ENCODE measurements at places on chromosomes 4 and X.

DNA sequence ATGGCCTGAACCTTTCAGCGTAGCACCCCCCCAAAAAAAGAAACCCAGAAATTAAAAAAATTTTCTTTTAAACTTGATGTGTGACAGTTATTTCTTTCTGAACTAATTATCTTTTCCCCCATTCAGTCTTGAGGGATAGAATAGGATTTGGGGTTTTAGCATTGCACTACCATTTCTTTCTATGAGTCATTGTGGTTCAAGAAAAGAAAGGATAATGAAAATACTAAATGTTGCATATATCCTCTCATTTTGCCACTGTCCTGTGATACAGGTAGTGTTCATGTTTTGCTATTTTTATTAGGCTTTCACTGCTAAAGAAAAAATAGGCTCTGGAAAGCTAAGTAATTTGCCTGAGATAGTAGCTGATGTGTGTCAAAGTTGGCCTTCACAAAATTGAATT lies 39.4 kb upstream of the DCK start:
- no peak overlapping the region for H3K27ac ChIP-seq
- no peak for DNase-seq
- H3K27me3 ChIP-seq, result no peaks in the 10 kb centered on the region
- no peak overlapping the region for H3K4me3 ChIP-seq

DNA sequence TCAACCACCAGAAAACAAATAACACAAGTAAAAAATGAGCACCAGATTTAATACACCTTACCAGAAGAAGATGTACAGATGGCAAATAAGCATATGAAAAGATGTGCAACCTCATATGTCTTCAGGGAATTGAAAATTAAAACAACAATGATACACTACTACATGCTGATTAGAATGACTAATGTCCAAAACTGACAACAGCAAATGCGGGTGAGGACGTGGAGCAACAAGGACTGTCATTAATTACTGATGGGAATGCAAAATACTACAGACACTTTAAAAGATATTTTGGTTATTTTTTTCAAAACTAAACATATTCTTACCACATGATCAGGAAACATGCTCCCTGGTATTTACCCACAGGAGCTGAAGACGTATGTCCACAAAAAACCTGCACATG lies 140.3 kb downstream of the FRYL start:
- no peak for DNase-seq
- H3K4me3 ChIP-seq, result no peak overlapping the region
- H3K27me3 ChIP-seq, result no peaks in the 10 kb centered on the region
- no peaks in the 10 kb centered on the region for H3K36me3 ChIP-seq

- peaks cover 9% of the 10 kb centered on the region for H3K36me3 ChIP-seq
- no peak overlapping the region for H3K4me3 ChIP-seq
- H3K27ac ChIP-seq, result no peak overlapping the region
- peaks cover 7% of the 10 kb centered on the region for H3K4me1 ChIP-seq
- no peaks in the 10 kb centered on the region for H3K27me3 ChIP-seq
- peak; percentile 93 for DNase-seq
These were observed 24.8 kb downstream of the NELFA start for GRCh38 chr4:1983846-1984405.

DNA sequence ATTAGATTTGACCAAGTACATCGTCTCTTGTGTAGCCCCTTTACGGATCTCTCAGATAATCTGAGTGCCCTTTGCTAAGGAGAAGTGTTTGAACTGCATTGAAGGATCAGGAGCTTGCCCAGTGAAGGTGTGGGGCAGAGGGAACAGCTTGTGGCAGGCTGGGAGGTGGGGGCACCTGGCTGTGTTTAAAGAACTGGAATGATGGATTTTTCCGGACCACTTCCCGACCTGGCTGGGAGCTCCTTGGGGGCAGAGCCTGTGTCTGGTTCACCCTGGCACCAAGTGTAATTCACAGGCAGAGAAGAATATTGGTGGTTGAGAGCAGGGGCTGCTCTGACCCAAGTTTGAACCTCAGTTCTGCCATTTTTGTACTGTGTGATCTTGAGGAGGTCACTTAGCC lies 18.5 kb downstream of the TBC1D14 start:
- H3K27me3 ChIP-seq, result no peaks in the 10 kb centered on the region
- no peak overlapping the region for H3K27ac ChIP-seq
- no peaks in the 10 kb centered on the region for H3K36me3 ChIP-seq

- no peak overlapping the region for H3K4me3 ChIP-seq
- no peaks in the 10 kb centered on the region for H3K36me3 ChIP-seq
- no peak overlapping the region for H3K27ac ChIP-seq
- no peaks in the 10 kb centered on the region for H3K27me3 ChIP-seq
These were observed 66.4 kb downstream of the NKX6-1 start for GRCh38 chr4:84432713-84433112.

GRCh38 chrX:30141966-30142365 lies 73.4 kb upstream of the MAGEB2 start:
- H3K27ac ChIP-seq, result no peak overlapping the region
- H3K4me3 ChIP-seq, result no peak overlapping the region
- H3K4me1 ChIP-seq, result no peaks in the 10 kb centered on the region
- DNase-seq, result no peak

- no peaks in the 10 kb centered on the region for H3K4me1 ChIP-seq
- no peaks in the 10 kb centered on the region for H3K27me3 ChIP-seq
- no peak overlapping the region for H3K27ac ChIP-seq
- no peaks in the 10 kb centered on the region for H3K36me3 ChIP-seq
- no peak overlapping the region for H3K4me3 ChIP-seq
These were observed 1.6 kb upstream of the F8 start for GRCh38 chrX:155023907-155024833.

DNA sequence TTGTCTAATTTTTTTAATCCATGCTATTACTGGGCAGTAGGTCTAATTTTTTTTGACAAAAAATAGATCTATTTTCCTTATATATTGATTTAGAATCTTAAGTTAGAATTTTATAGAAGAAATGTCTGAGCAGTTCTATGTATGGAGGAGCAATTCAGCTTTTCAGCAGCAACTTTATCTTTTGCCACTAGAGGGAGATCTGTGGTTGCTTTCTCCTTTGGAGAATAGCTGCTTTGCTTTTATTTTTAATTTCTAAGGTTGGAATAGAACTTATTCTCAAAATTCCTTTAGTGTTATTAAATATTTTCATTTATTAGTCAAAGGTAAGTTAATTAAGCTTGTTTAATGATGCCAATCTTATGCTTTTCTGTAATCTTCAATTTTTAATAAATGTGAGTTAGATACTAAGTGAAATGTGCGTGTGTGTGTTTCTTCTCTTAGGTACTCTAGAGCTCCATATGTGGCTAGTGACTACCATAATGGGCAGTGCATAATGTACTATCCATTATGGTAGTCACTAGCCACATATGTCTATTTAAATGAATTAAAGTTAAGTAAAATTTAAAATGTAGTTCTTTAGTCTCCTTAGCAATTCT lies 29.3 kb downstream of the FAM199X start:
- no peaks in the 10 kb centered on the region for H3K4me1 ChIP-seq
- no peaks in the 10 kb centered on the region for H3K27me3 ChIP-seq
- DNase-seq, result no peak
- H3K4me3 ChIP-seq, result no peak overlapping the region

GRCh38 chr4:120870279-120870673 lies 52.2 kb downstream of the PRDM5 start:
- H3K27me3 ChIP-seq, result no peaks in the 10 kb centered on the region
- no peak for DNase-seq
- H3K27ac ChIP-seq, result no peak overlapping the region
- no peaks in the 10 kb centered on the region for H3K36me3 ChIP-seq
- H3K4me1 ChIP-seq, result peaks cover 8% of the 10 kb centered on the region

- no peaks in the 10 kb centered on the region for H3K4me1 ChIP-seq
- H3K27me3 ChIP-seq, result no peaks in the 10 kb centered on the region
- H3K27ac ChIP-seq, result no peak overlapping the region
- no peaks in the 10 kb centered on the region for H3K36me3 ChIP-seq
- H3K4me3 ChIP-seq, result no peak overlapping the region
These were observed 206.6 kb upstream of the HS3ST1 start for GRCh38 chr4:11635342-11635741.

GRCh38 chrX:12779534-12779933 lies 11.7 kb upstream of the PRPS2 start:
- DNase-seq, result no peak
- no peaks in the 10 kb centered on the region for H3K36me3 ChIP-seq
- H3K4me1 ChIP-seq, result no peaks in the 10 kb centered on the region
- H3K27ac ChIP-seq, result no peak overlapping the region
- no peak overlapping the region for H3K4me3 ChIP-seq

GRCh38 chrX:2484256-2484655 lies 16.5 kb downstream of the DHRSX start:
- peaks cover 19% of the 10 kb centered on the region for H3K4me1 ChIP-seq
- H3K27me3 ChIP-seq, result no peaks in the 10 kb centered on the region
- peak overlapping the region; percentile 71 for H3K27ac ChIP-seq

DNA sequence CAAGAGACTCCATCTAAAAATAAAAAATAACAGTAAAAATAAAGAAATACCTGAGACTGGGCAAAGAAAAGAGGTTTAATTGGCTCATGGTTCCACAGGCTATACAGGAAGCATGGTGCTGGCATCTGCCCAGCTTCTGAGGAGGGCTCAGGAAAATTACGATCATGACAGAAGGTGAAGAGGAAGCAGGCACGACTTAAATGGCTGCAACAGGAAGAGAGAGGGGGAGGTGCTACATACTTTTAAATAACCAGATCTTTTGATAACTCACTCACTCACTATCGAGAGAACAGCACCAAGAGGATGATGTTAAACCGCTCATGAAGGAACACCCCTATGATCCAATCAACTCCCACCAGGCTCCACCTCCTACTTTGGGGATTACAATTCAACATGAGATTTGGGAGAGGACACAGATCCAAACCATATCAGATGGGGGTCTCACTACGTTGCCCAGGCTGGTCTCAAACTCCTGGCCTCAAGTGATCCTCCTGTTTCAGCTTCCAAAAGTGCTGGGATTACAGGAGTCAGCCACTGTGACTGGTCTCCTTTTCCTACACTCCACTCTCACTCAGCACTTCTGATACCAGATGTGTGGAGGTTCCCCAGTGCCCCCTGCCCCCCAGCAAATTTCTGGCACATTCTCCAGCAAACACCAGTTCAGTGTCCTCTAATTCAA lies 11.9 kb upstream of the ZNF157 start:
- H3K4me3 ChIP-seq, result no peak overlapping the region
- no peaks in the 10 kb centered on the region for H3K4me1 ChIP-seq
- no peak overlapping the region for H3K27ac ChIP-seq
- DNase-seq, result no peak
- no peaks in the 10 kb centered on the region for H3K36me3 ChIP-seq
- no peaks in the 10 kb centered on the region for H3K27me3 ChIP-seq

DNA sequence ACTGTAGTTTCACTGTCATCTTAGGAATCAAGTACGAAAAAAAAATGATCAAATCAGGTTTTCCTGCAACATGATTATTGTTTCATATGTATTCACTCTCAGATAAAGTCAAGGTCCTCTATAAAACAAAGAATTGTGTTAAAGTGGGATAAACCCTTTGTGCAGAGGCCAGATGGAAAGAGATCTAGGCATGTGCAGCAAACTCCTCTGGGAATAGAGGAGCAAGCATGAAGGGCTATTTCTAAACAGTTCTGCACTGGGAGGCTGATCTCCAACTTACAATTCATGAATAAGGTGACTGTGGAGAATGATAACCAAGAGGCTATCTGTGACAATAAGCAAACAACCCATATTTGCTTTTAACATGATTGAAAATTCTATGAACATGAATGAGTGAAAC lies 2.4 kb upstream of the WDFY3 start:
- no peak for DNase-seq
- no peak overlapping the region for H3K27ac ChIP-seq
- H3K4me1 ChIP-seq, result peaks cover 17% of the 10 kb centered on the region
- H3K36me3 ChIP-seq, result no peaks in the 10 kb centered on the region

- H3K4me3 ChIP-seq, result no peak overlapping the region
- no peak overlapping the region for H3K27ac ChIP-seq
- H3K4me1 ChIP-seq, result no peaks in the 10 kb centered on the region
- no peak for DNase-seq
- no peaks in the 10 kb centered on the region for H3K36me3 ChIP-seq
These were observed 314.6 kb downstream of the STPG2 start for GRCh38 chr4:97828646-97829045.

- no peak overlapping the region for H3K27ac ChIP-seq
- H3K36me3 ChIP-seq, result no peaks in the 10 kb centered on the region
- DNase-seq, result no peak
- no peaks in the 10 kb centered on the region for H3K4me1 ChIP-seq
These were observed 307.9 kb upstream of the F9 start for GRCh38 chrX:139222511-139223200.

DNA sequence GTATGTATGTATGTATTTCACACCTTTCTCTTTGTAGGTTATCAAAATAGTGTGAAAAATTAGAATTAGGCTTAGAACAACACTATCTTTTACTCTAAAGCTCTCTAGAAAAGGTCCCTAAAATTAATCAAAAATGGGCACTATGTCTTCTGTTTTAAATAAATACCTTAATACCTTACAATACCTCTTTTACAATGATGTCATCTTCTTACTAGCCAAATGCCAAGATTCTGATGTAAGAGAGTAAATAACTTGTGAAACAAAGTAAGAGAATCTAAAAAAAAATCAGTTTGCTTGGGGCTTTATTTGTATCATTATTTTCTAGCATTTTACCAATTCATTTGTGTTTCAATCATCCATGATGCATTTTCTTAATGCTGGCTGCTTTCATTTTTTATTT lies 402.2 kb upstream of the MAGEB2 start:
- no peaks in the 10 kb centered on the region for H3K27me3 ChIP-seq
- H3K4me1 ChIP-seq, result no peaks in the 10 kb centered on the region
- no peak overlapping the region for H3K4me3 ChIP-seq
- H3K27ac ChIP-seq, result no peak overlapping the region

DNA sequence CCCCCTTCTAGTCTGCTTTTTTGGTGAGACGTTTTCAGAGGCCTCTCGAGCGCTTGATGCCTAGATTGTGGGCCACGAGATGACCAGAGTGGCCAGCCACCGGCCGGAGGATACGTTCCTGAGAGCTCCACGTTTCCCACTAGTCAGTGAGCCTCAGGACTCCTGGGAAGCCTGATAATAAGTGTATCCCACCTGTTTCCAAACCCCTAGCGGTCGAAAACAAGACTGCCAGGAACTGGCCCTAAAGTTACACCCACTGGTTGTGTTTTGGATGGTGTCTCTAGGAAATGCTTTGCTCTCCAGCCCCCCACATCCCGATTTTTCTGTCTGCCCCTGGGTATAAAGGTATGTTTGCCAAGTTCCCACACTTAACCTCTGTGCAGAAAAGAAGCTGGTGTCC lies 4.6 kb upstream of the RS1 start:
- no peak for DNase-seq
- H3K27ac ChIP-seq, result no peak overlapping the region
- no peaks in the 10 kb centered on the region for H3K4me1 ChIP-seq

DNA sequence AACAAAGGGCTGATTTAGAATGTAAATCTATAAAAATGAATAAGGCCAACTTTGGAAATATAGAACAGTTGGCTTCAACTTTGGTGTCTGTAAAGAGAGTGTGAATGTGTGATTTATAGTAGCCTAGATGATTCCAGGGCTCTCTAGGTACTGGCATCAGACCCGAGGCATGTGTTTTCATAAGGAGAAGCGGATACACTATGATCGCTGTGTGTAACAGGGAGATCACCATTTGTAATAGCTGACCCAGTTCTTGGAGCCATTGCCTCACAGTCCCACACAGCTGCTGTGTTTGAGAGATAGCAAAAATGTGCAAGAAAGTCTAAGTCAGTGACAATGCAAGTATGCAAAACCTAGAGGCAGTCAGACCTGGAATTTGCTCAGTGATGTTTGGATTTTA lies 135.1 kb downstream of the REPS2 start:
- H3K36me3 ChIP-seq, result no peaks in the 10 kb centered on the region
- H3K4me1 ChIP-seq, result peaks cover 9% of the 10 kb centered on the region
- H3K27me3 ChIP-seq, result no peaks in the 10 kb centered on the region
- DNase-seq, result no peak
- H3K4me3 ChIP-seq, result no peak overlapping the region

- H3K36me3 ChIP-seq, result no peaks in the 10 kb centered on the region
- no peak for DNase-seq
- no peaks in the 10 kb centered on the region for H3K4me1 ChIP-seq
These were observed 148.9 kb downstream of the GALNTL6 start for GRCh38 chr4:171962110-171962509.
